Body of pancreas (tissue), 4 donors: ENCODE measurements at places on chromosomes 12 and 14. TPM values are rescaled to one million over a fixed set of nuclear protein-coding genes. Genes with fewer than 3 reads are reported as not detected.

GRCh38 chr14:89325959-89326358 is 91.1 kb downstream of the FOXN3 start:
- no peaks in the 10 kb centered on the region for H3K27me3 ChIP-seq
- H3K4me3 ChIP-seq = no peak overlapping the region
- H3K4me1 ChIP-seq = peaks cover 6% of the 10 kb centered on the region

The CLSTN3 gene
- total RNA-seq = 64.9 TPM

DNA sequence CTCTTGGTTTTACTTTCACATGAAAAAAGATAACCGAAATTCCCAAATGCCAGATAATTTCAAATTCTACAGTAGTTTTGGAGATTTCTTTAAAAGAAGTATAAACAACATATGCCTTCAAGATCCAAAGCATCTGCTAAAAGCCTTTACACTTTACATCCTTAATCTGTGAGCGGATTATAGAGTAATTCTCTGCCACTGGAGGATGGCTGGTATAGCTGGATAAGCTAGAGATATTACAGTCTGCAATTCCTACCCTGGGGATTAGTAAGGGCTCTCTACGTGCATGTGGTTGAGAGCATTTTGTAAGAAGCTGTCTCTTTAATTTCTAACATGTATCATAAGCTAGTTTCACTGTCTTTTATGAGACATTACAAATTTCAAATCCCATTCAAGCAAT is 240.3 kb upstream of the HMGA2 start:
- H3K36me3 ChIP-seq = no peaks in the 10 kb centered on the region
- no peak overlapping the region for H3K4me3 ChIP-seq
- H3K4me1 ChIP-seq = no peaks in the 10 kb centered on the region
- H3K27me3 ChIP-seq = no peaks in the 10 kb centered on the region
- no peak overlapping the region for H3K27ac ChIP-seq

The LMNTD1 gene
- 1.3 TPM for total RNA-seq

DNA sequence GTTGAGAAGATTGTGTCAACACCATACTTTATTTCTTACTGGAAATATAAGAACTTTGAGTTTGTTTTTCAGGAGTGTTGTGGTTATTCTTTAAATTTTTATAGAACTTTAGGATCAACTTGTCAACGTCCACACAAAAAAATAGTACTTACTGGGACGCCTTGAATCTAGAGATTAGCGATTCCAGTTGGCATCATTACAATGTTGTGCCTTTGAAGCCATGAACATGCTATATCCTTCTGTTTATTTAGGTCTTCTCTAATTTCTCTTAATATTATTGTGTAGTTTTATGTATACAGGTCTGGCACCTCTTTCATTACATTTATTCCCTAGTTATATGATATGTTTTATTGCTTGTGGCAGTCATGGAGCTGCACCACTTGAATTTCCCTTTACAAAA is 320.8 kb upstream of the CCDC196 start:
- H3K27me3 ChIP-seq = no peaks in the 10 kb centered on the region
- H3K4me3 ChIP-seq = no peak overlapping the region
- H3K27ac ChIP-seq = no peak overlapping the region

DNA sequence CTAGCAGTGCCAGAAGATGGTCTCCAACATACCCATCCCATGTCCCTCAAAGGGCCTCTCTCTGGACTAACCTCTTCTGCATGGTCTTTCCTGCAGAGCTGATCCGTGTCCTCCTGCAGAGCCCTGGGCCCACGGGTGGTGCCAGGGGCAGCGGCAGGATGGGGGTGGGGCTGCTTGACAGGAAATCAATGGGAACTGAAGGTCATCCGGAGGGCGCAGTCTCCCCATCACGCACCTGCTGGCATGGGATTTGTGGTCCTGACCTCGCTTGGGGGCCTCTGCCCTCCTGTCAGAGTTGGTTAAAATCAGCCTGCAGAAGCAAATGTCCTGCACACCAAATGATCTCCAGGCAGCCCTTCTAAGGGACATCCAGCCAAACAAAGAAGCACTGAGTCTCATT is 110.2 kb downstream of the DPF3 start:
- no peaks in the 10 kb centered on the region for H3K27me3 ChIP-seq
- H3K4me3 ChIP-seq = no peak overlapping the region
- no peaks in the 10 kb centered on the region for H3K36me3 ChIP-seq
- no peak for DNase-seq
- no peaks in the 10 kb centered on the region for H3K4me1 ChIP-seq

GRCh38 chr12:63826006-63826585 is 18.4 kb upstream of the SRGAP1 start:
- no peaks in the 10 kb centered on the region for H3K4me1 ChIP-seq
- H3K36me3 ChIP-seq = no peaks in the 10 kb centered on the region
- H3K4me3 ChIP-seq = no peak overlapping the region
- H3K27me3 ChIP-seq = peaks cover 4% of the 10 kb centered on the region

The ITGB7 gene
- total RNA-seq = 4.9 TPM

The CDKL1 gene
- 7.3 TPM for total RNA-seq

The PTPRQ gene
- total RNA-seq = 0.66 TPM

- no peak overlapping the region for H3K4me3 ChIP-seq
- no peaks in the 10 kb centered on the region for H3K36me3 ChIP-seq
- no peak for DNase-seq
- no peaks in the 10 kb centered on the region for H3K27me3 ChIP-seq
These were observed 191.3 kb upstream of the MYL2 start for GRCh38 chr12:111111681-111112080.

The ZFC3H1 gene
- 36.1 TPM for total RNA-seq

DNA sequence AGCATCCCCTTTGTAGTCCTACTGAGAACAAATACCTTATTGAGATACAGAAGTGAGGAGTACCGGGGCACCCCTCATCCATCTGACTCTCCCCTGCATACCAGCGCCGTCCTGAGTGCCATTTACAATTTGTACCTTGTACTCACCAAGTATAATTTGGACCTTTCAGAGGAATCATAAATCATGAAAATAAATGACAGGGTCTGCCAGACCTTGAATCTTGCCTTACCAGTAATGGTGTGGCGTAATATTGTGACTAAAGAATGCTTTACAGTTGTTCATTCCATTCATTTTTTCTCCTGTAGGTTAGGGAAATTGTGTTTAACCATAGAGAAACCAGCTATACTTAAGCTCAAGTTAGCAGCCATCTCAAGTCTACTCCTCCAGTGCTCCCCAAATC is 243.7 kb upstream of the RGS6 start:
- DNase-seq = no peak
- no peak overlapping the region for H3K4me3 ChIP-seq
- H3K4me1 ChIP-seq = peaks cover 10% of the 10 kb centered on the region
- H3K27ac ChIP-seq = no peak overlapping the region

- H3K4me1 ChIP-seq = peaks cover 5% of the 10 kb centered on the region
- H3K27ac ChIP-seq = no peak overlapping the region
- DNase-seq = no peak
- no peaks in the 10 kb centered on the region for H3K27me3 ChIP-seq
- H3K4me3 ChIP-seq = no peak overlapping the region
These were observed 7.4 kb downstream of the RAN start for GRCh38 chr12:130879212-130879686.

DNA sequence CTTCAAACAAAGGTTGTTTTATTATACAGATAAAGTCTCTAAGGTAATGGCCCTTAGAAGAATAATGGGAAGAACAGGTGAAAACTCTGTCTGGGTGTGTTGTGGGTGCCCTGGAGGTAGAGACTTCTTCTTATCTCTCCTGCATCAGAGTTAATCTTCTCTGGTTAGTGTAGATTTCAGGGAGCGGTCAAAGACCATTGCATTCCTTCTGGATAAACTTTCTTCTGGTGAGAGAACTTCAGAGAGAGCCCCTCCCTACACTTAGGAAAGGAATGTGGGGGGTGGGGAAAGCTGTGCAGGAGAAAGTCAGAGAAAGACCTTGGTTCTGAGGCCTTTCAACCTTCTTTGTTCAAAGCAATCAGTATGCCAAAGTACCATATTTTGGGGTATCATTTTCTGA is 658.5 kb downstream of the DIO2 start:
- H3K27ac ChIP-seq = no peak overlapping the region
- no peaks in the 10 kb centered on the region for H3K36me3 ChIP-seq
- no peaks in the 10 kb centered on the region for H3K4me1 ChIP-seq
- no peak overlapping the region for H3K4me3 ChIP-seq
- no peak for DNase-seq

DNA sequence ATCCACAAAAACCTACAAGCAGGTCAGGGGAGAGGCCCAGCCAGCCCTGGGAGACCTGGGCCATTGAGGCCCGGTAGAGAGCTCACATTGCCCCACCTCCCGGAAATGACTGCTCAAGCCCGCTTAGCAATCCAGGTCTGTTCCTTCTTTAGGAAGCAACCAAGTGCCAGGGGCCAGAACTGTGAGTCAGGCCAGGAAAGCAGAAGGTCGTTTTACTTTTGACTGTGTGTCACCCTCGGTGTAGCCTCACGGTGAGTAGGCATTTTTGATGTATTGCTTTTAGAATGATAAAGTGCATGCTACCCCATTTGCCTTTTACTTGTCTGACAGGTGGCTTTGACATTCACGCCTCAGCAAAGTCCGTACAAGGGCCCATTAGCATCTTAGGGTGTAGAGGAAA is 25.4 kb upstream of the PWP1 start:
- no peak overlapping the region for H3K4me3 ChIP-seq
- H3K36me3 ChIP-seq = no peaks in the 10 kb centered on the region
- no peak overlapping the region for H3K27ac ChIP-seq
- no peak for DNase-seq
- no peaks in the 10 kb centered on the region for H3K27me3 ChIP-seq

The JPH4 gene
- 0.52 TPM for total RNA-seq

GRCh38 chr12:120092551-120093335 is 23.8 kb downstream of the RAB35 start:
- H3K4me3 ChIP-seq = no peak overlapping the region
- H3K27me3 ChIP-seq = no peaks in the 10 kb centered on the region
- H3K36me3 ChIP-seq = peaks cover 10% of the 10 kb centered on the region

GRCh38 chr12:51838762-51839161 is 9.8 kb downstream of the FIGNL2 start:
- H3K4me3 ChIP-seq = no peak overlapping the region
- no peaks in the 10 kb centered on the region for H3K27me3 ChIP-seq

GRCh38 chr14:80275208-80275850 is 64.0 kb upstream of the DIO2 start:
- no peak overlapping the region for H3K27ac ChIP-seq
- no peaks in the 10 kb centered on the region for H3K4me1 ChIP-seq
- no peaks in the 10 kb centered on the region for H3K27me3 ChIP-seq
- H3K4me3 ChIP-seq = no peak overlapping the region
- H3K36me3 ChIP-seq = no peaks in the 10 kb centered on the region

DNA sequence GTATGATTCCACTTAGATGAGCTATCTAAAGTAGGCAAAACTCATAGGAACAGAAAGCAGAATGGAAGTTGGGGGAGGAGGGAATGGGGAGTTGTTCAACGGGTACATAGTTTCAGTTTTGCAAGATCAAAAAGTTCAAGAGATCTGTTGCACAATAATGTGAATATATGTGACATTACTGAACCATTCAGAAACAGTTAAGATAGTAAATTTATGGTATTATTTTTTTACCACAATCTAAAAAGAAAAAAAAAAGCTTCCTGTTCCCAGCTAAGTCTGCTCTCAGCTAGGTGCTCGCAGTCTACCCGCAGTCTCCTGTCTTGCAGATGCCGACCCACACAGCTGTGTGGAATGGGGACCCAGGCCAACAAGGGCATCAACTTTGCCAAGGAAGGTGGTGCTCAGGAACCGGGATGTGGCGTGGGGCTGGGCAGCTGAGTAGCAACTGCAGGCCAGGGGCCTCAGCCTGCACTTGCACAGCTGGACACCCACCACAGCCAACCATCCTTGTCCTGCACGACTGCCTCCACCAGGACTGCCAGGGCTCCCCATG is 15.3 kb upstream of the ANO6 start:
- no peak overlapping the region for H3K27ac ChIP-seq
- DNase-seq = no peak
- H3K27me3 ChIP-seq = no peaks in the 10 kb centered on the region

The DIO3 gene
- 2.0 TPM for total RNA-seq

GRCh38 chr14:68741839-68742470 is 50.9 kb downstream of the ZFP36L1 start:
- no peaks in the 10 kb centered on the region for H3K36me3 ChIP-seq
- H3K4me3 ChIP-seq = no peak overlapping the region
- no peak overlapping the region for H3K27ac ChIP-seq
- DNase-seq = no peak
- H3K27me3 ChIP-seq = no peaks in the 10 kb centered on the region

The ACSM4 gene
- total RNA-seq = not detected

The TGM1 gene
- 2.9 TPM for total RNA-seq

- H3K27me3 ChIP-seq = no peaks in the 10 kb centered on the region
- H3K4me1 ChIP-seq = no peaks in the 10 kb centered on the region
- no peak overlapping the region for H3K27ac ChIP-seq
- H3K36me3 ChIP-seq = no peaks in the 10 kb centered on the region
- DNase-seq = no peak
These were observed 56.2 kb downstream of the APOBEC1 start for GRCh38 chr12:7609495-7609894.

DNA sequence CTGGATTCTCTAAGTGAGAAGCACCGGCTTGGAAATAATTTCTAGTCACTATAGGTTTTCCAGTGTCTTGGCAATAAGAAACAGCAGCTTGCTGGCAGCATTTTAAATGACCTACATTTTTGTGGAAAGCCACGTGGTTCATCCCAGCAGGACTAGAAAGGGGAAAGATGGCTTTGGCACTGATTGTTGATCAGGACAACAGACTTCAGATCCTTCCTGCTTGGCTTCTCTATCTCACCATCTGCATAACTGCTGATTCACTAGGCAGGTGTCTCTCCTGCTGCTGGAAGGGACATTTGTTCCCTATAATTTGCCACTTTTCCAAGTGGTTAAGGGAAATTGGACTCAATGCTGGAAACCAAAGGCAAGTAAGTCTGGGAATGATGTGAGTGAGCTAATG is 131.0 kb downstream of the TTC8 start:
- no peak overlapping the region for H3K4me3 ChIP-seq
- peaks cover 4% of the 10 kb centered on the region for H3K4me1 ChIP-seq
- no peaks in the 10 kb centered on the region for H3K27me3 ChIP-seq
- no peaks in the 10 kb centered on the region for H3K36me3 ChIP-seq

The LALBA gene
- not detected for total RNA-seq

GRCh38 chr12:124828264-124829007 is 35.2 kb downstream of the SCARB1 start:
- peak; percentile 70 for DNase-seq
- H3K27ac ChIP-seq = no peak overlapping the region
- no peaks in the 10 kb centered on the region for H3K36me3 ChIP-seq
- H3K4me1 ChIP-seq = peaks cover 14% of the 10 kb centered on the region

The BHLHE41 gene
- total RNA-seq = 4.6 TPM

- no peak overlapping the region for H3K27ac ChIP-seq
- no peak for DNase-seq
- H3K4me3 ChIP-seq = no peak overlapping the region
- H3K4me1 ChIP-seq = peaks cover 4% of the 10 kb centered on the region
- H3K36me3 ChIP-seq = no peaks in the 10 kb centered on the region
These were observed 183.3 kb downstream of the EFCAB11 start for GRCh38 chr14:89771251-89771650.

- no peak overlapping the region for H3K4me3 ChIP-seq
- H3K27me3 ChIP-seq = no peaks in the 10 kb centered on the region
- H3K4me1 ChIP-seq = peaks cover 8% of the 10 kb centered on the region
- no peak overlapping the region for H3K27ac ChIP-seq
- DNase-seq = no peak
These were observed 305.5 kb downstream of the AEBP2 start for GRCh38 chr12:19744705-19745218.

The OVCH1 gene
- total RNA-seq = not detected
